ENCODE measurements at places on chromosomes 5 and 9.

- DNase-seq: no peak
Measured at GRCh38 chr9:124939944-124940343, 939 bp downstream of the GOLGA1 start.

- DNase-seq: no peak
Measured at GRCh38 chr9:133269537-133270362, 5.3 kb downstream of the ABO start.

DNA sequence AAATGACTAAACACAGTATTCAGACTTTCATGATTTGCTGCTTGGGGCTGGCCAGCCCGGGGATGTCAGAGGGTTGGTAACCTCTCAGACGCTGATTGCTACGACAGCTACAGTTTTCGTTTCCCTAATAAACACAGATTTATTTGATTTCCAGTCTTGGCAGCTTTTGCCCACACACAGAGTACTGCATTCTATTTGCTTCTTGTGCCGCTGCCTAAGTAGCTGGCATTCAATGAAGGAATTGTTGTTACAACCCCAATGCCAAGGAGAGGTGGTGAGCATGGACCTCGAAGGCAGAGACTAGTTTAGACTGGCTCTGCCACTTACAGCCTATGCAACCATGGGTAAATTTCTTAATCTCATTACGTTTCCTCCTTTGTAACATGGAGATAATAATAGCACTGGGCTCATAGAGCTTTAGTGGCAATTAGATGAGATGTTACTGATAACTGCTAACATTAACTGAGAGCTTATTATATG, 247.1 kb upstream of the PANK3 start:
- DNase-seq: no peak

- DNase-seq: no peak
Measured at GRCh38 chr5:25029004-25029403, 384.2 kb upstream of the CDH10 start.

- no peak for DNase-seq
Measured at GRCh38 chr5:6950860-6951259, 237.6 kb downstream of the TENT4A start.

- no peak for DNase-seq
Measured at GRCh38 chr9:109401169-109401989, 80.5 kb upstream of the EPB41L4B start.

DNA sequence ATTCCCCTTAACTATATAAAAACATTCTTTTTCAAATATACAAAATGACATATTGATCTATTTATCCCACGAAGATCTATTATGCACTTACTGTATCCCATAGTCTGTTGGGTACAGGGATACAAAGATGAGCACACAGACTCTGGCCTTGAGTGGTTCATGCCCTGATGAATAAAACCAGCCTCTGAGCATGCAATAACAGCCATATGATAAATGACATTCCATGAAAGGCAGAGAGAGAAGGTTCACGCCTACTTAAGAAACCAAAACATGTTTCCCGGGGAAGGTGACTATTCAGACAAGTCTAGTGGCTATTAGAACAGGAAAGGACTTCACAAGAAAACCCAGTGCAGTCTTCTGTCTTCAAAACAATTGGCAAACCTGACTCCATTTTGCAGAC, 406.2 kb upstream of the BRINP1 start:
- no peak for DNase-seq

GRCh38 chr9:123322273-123323195, 33.5 kb upstream of the CRB2 start:
- DNase-seq: no peak

DNA sequence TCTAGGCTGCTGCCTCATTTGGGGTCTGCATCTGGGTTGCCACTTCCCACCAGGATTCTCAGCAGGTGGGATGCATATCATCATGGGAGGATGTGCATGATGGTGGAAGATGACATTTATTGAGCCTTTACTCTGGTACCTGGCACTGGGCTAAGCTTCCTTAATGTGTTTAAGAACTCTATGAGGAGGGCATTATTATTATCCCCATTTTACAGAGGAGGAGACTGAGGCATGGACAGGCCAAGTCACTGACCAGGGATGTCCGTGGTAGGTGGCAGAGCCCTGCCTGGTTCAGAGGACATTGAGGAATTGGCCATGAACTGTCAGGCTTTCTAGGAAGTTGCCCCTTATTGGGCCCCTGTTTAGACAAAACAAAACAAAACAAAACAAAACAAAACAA, 31.1 kb upstream of the TIFAB start:
- no peak for DNase-seq

GRCh38 chr9:75146229-75146628, 57.9 kb downstream of the OSTF1 start:
- no peak for DNase-seq

DNA sequence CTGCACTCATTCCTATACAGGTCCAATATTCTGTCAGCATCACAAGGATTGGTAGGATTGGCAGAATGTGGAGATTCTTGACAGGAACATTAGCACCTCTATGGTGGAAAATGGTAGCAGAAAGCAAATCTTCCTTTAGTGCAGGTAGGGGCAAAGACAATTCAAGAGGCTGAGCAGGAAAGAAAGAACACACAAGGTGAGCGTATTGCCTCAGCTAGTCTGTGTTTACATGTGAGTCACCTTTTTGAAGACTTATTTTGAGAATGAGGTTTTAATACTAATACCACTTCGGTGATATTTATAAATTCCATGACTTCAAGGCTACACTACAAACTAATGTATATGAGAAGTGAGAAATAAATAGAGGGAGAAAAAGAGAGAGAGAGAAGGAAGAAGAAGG, 717.0 kb downstream of the BRINP1 start:
- no peak for DNase-seq

GRCh38 chr5:170252720-170253350, 20.1 kb downstream of the C5orf58 start:
- DNase-seq: no peak

DNA sequence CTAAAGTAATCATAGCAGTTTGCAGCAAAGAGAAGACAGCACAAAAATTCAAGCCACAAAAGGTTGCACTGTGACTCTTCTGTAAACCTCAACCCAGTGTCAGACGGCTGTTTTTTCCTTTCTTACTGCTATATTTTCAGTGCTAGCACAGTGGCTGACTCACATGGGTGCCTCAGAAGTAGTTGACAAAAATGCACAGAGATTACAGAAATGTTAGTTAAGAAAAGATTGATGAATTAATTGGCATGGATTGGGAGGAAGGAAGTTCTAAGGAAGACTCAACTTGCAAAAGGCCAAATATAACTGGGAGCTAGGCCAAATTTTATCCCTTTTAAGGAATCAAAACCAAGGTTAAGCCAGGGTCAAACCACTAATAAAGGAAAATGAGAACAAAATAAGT, 43.7 kb upstream of the ITGA1 start:
- DNase-seq: no peak

DNA sequence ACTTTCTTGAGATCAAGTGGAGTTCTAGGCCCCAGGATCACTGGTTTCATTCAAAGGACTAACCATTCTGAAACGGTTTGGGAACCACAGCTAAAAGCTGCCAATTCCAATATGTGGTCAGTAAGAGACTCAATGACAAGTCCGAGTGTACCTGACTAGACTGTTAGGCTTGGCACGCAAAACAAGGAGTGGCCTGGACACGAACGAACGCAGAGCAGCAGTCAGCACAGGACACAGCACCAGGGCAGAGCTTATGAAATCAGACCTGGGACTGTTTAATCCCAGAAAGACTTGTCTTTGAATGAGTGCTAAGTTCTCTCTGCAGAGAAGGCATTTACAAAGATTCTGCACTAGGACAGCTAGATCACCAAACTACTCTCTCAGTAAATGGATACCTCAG, 213.8 kb downstream of the GAPVD1 start:
- DNase-seq: no peak

- DNase-seq: no peak
Measured at GRCh38 chr5:180645274-180646204, 3.9 kb downstream of the FLT4 start.

DNA sequence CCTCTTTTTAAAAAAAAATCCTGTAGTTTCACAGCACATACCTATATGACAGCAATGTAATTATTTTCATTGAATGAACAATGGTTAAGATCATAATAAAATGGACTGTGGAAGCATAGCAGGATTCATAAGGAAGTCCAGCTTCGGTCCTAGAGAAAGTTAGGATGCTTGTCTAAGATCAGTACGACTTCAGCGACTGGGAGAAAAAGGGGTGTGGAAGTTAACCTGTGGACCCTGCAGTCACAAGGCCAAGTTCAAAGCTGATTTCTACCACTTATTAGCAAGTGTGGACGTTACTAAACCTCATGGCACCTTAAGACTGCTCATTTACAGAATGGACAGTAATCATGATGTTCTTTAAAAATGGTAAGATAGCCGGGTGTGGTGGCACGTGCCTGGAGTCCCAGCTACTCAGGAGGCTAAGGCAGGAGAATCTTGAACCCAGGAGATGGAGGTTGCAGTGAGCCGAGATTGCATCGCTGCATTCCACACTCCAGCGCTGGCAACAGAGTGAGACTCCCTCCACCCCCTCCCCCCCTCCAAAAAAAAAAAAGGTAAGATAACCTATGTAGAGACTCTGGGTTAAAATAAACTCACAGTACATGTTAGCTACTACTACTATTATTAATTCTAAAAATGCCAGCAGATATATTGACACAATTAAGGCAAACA, 71.6 kb upstream of the PCA3 start:
- no peak for DNase-seq

- DNase-seq: no peak
Measured at GRCh38 chr5:35963381-35963843, 25.0 kb upstream of the CAPSL start.

GRCh38 chr5:179533907-179534306, 16.4 kb upstream of the RUFY1 start:
- no peak for DNase-seq

DNA sequence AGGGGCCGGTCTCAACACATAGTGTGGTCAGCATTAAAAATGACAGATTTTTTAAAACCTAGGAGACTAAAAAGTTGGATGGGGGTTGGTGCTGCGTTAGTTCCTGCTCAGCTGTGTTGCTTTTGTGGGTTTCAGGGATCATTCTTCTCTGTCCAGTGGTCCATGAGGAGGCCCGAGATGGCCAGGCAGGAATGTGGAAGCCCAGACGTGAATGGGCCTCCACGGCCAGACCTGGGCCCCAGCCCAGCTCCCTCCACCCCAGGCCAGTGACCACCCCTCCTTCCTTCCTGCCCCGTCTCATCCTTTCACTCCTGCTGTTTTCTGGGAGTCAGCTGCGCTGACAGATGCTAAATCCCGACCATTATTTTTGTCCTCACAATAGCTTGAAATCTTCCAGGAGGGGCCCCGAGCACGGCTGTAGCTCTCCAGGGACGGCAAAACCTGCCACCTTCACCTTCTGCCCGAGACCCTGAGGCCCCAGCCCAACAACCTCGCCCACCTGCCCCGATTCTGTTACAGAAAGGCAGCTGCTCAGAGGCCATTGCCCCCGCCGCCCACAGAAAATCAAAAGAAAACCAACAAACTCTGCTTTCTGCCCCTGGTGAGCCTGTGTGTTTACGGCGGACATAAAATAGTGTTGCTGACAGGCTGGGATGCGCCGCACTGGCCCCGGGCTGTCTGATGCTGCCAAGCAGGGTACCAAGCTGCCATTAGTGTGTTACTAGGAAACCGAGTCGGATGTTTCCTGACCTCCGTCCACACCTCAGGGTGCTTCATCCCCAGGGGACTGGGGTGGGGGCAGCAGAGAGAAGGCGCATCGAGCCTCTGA, 83.7 kb upstream of the SARDH start:
- DNase-seq: no peak

DNA sequence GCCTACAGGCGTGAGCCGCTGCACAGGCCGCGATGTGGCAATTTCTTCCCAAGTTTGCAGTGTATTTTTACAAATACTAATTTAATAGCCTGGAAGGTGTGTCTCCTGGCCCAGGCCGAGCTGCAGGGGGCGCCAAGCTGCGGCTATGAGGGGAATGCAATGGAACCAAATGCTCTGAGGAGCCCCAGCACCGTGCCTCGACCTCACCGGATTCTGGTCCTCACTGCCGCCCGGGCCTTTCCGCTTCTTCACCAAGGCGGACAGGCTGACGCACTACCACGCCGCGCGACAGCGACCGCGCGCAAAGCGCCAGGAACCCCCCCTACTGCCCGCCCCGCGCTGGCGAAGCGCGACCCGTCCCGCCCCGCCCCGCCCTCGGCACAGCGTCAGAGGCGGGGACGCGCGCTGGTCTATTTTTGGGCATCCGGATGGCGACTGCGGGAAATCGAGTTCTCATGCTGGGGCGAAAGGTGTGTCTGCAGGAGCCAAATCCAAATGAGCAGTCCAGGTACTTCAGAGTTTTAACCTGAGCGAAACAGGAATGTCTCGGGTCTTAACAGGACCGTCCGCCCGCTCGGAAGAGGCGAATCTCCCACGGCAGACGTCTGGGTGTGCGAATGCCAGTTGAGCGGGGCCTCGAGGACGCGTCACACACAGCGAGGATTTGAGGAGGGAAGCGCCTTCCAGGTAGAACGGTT, 31.7 kb upstream of the PRXL2C start:
- peak; percentile 34 for DNase-seq

GRCh38 chr5:7828269-7828668, 22.7 kb downstream of the CFAP90 start:
- no peak for DNase-seq
